Pulmonary artery endothelial cell (primary cell): ENCODE measurements at places on chromosomes 3 and 15.

DNA sequence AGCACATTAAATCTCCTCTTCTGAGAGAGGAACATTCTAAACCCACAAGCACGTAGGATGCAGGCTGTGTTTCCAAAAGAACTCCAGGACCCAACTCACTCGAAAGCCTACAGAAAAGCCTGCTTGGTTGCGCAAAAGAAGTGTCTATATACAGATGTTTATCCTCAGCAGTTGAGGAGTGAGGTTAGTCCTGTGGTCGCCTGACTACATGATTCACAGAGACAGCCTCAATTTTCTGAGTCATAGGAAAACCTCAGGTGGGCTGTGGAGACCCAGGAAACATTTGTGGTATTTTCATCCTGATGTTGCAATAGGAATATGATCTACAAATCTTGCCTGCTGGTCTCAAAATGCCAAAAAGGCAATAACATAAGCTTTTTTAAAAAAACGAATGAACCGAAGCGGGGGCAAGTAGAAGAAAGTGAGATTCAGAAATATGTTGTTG lies 183.8 kb upstream of the THRB start:
- DNase-seq: no peak

GRCh38 chr15:68217341-68217740 lies 12.2 kb downstream of the CLN6 start:
- DNase-seq: no peak

GRCh38 chr15:24675332-24676144 lies at the start of gene NPAP1:
TSS of gene NPAP1 (plus strand) at chr15:24675775. CDS start at chr15:24675868, 93 bp downstream.
- no peak for DNase-seq

- no peak for DNase-seq
Measured at GRCh38 chr3:72628065-72628464, 220.2 kb downstream of the SHQ1 start.

- no peak for DNase-seq
Measured at GRCh38 chr3:162632672-162633071, 1136.1 kb downstream of the OTOL1 start.

DNA sequence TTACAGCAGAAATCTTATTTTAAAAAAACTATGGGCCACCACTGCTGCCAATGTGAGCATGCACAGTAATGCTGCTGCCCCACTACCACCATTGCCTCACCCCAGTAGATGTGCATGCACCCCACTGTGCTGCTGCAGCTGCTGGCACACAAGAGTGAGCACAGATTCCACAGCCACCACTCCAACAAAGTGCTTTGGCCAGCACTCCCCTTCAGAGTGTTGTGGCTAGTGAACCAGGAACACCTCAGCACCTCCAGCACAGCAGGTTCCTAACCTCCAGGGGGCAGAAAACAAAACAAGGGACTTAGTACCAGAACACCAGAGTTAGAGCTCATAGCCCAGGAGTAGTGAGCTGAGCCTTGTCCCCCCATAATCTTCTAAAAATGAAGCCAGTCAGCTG lies 629.6 kb downstream of the PYDC2 start:
- no peak for DNase-seq

DNA sequence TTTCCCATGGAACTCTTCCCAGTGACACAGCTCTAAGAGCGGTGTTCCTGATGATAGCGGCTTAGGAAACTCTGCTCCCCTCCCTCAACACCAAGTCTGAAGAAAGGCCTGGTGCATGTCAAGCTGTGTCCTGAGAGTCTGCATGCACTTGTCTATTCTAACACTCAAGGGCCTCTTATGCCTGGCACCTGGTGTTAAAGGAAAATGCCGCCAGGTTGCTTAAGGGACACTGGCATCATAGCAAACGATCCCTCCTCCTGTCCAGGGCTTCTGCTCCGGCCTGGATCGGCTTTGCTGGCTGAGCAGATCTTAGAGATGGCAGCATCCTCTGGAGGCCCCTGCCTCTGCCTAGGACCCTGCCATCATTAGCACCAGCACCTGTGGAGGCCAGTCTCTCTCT lies 121.7 kb downstream of the MEGF11 start:
- no peak for DNase-seq

GRCh38 chr3:64291345-64291744 lies 66.1 kb upstream of the PRICKLE2 start:
- no peak for DNase-seq

- no peak for DNase-seq
Measured at GRCh38 chr15:90209591-90209990, 8.5 kb downstream of the SEMA4B start.
